ENCODE measurements at places on chromosomes 2 and 18.

GRCh38 chr2:239826786-239827522 is 198.2 kb downstream of the NDUFA10 start:
- DNase-seq, result no peak

- no peak for DNase-seq
These were observed 70.9 kb upstream of the HS6ST1 start for GRCh38 chr2:128389388-128390086.

GRCh38 chr2:131115752-131116151 is 10.6 kb downstream of the PLEKHB2 start:
- no peak for DNase-seq

DNA sequence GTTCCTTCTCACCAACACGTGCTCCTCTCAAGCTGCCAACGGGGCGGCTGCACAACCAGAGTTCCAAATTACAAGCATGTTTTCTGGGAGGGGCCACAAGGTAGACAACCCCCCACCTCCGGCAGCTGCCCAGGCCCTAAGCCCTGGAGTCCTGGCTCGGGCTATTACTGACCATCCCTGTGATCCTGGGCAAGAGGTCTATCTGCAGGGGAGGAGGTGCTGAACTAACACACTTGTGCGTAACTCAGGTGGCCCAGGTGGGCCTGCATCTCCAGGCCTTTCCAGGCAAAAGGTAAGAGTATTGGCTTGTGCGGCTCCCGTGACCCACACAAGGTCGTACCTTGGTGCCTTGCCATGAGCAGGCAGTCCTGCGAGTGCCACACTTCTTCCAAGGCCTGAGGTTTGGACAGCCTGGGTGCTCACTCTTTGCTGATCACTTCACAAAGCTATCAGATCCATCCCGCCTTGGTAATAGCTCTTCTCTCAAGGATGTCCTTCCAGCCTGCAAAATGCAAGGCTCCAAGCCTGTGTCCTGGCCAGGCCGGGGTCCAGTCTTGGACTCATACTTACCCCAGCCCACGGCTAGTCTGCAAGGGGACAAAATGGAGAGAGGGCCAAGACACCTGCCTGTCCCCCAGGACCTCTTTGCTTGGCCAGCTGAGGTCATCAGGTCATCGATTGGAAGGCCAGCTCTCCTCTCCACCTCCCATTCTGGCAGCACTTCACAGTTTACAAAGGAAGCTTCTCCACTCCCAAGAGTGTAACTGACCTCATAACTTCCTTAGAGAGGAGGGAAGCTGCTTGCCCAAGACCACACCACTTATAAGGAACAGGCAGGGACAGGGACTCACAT is 33.9 kb downstream of the ADRA2B start:
- DNase-seq, result no peak

- no peak for DNase-seq
These were observed 772.0 kb downstream of the CNTNAP5 start for GRCh38 chr2:124797049-124797448.

- DNase-seq, result no peak
These were observed 35.5 kb downstream of the DDX18 start for GRCh38 chr2:117850015-117850414.

GRCh38 chr2:190791347-190791975 is 89.2 kb upstream of the GLS start:
- no peak for DNase-seq

DNA sequence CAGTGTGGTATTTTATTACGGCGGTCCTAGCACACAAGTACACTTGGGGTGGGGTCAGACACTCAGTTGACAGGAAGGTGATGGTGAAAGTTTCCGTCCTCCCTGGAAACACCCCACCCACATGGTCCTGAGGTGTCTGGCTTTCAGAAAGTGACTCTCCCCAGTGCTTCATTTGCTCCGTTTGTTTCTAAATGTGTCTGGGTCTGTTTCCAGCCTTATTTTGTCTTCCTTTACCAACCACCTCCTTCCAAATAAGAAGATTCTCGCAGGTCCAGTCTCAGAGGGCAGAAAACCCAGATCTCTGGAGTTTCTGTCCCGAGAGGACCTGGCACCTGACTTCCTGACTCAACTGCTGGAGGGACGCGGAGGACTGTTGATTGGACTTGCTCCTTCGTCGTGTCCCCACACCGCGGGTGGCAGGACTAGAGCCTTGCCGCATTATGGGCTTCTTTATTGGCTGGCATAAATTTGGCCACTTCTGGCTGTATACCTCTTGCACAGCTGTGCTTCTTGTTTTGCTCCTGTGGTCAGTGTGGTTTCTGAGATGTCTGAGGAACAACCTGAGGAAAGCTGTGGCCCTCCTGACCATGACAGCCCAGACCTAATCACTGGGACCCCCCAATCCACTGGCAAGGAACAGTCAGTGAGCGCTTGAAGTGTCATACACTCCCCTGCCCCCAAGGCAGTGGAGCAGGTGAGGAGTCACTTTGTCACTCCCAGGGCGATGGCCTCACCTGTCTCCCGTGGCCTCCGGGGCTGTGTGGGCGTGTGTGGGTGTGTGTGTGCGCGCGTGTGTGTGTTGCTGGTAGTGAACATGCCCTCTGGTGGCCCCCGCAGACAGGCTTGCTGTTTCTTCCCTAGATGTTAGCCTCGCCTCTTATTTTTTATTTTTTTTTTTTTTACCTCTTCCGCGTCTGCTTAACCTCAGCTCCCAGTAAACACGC is 45.6 kb downstream of the MEX3C start:
- DNase-seq, result peak; percentile 47

GRCh38 chr2:8324901-8325300 is 357.0 kb upstream of the ID2 start:
- no peak for DNase-seq

- no peak for DNase-seq
These were observed 9.3 kb downstream of the ALPK2 start for GRCh38 chr18:58619596-58619930.

GRCh38 chr2:21367421-21367820 is 243.7 kb downstream of the TDRD15 start:
- DNase-seq, result no peak

DNA sequence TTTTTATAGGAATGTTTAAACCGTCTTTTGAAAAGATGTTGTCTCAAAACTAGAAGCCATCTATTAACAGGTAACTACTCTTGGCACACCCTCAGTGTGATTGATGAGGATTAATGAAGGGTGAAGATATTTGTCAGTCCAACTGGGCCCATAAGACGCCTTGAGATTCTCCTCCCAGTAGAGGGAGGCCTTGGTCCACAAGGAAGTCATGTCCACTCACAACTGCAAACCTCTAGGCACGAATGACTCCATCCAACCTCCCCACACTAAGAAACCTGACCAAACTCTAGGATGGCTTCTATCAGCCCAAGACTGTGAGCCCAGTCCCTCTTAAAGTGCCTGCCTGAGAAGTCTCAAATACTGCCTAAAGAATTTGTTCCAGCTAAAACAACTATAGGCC is 19.2 kb upstream of the GRP start:
- no peak for DNase-seq
